ENCODE measurements at places on chromosomes 16 and 17. TPM values are rescaled to one million over a fixed set of nuclear protein-coding genes. Genes with fewer than 3 reads are reported as not detected.

The NATD1 gene
- 3.8 TPM for total RNA-seq

The CRHR1 gene
- total RNA-seq, result not detected

The CRYBA1 gene
- 0.15 TPM for total RNA-seq

The CA10 gene
- not detected for total RNA-seq

The TMEM219 gene
- total RNA-seq, result 76.5 TPM

The ZNF624 gene
- total RNA-seq, result 4.8 TPM

The SLC38A8 gene
- total RNA-seq, result not detected

The INTS2 gene
- 15.5 TPM for total RNA-seq

The LDHD gene
- total RNA-seq, result 2.8 TPM

All from smooth muscle cell of trachea (primary cell).